ENCODE measurements at places on chromosomes 16 and 17.

DNA sequence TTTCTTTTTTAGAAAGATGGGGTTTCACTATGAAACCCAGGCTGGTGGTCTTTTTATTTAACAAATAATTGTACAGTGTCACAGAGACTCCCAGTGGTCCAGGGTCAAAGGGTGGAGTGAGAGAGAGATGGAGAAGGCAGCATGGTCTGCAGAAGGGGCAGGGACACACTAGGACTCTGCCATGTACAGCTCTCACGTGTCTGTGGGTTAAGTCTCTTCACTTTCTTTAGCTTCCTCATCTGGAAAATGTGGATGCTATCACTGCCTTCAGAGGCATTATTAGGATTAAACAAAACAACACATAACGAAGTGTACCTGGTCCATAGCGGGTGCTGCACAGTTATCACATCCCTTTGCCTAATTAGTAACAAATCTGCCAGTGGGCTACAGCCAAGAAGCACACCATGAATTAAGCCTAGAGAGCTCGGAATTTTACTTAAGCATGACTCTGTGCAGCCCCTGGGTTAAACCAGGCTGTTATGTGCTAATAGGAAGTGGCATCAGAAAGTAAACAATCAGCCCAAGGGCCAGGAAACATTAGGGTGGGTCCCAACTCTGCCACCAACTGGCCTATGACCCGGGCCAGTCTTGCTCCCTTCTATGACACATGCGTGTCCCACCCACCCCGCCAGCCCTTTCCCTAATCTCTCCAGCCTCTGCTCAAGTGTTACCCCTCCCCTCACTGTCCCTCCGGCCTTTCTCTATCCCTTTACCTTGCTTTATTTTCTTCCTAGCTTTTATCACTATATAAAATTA, 13.9 kb downstream of the TOP3A start:
- no peak for DNase-seq

- DNase-seq, result peak; percentile 60
Measured at GRCh38 chr17:82019690-82020571, 2.7 kb downstream of the CENPX start.

DNA sequence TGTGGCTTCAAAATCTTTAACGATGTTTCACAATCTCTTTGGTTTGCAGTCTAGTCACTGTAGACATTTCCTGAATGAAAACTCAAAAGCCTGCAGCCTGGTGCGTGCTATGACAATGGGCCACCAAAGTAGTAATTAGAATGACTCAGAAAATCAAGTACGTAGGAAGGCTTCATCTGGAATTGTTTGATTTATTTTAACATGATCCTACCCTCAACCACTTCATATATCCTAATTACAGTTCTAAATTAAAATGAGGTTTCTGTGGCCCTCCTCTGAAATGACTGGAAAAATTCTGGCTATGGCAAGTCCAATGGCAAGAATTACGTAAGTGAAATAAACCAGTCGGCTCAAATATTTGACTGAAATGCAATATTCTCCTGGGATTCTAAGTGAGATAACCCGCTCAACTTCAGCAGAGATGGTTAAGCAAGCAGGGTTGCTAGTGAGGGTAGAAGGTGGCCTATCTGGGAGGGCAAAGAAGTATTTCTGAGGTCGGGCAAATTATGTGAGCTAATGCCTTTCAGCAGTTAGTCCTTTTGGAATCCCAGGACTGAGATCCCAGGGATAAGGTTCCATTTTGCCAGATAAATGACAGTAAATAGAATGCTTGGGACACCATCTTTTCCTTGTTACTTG, 145.6 kb upstream of the MYOCD start:
- DNase-seq, result no peak

DNA sequence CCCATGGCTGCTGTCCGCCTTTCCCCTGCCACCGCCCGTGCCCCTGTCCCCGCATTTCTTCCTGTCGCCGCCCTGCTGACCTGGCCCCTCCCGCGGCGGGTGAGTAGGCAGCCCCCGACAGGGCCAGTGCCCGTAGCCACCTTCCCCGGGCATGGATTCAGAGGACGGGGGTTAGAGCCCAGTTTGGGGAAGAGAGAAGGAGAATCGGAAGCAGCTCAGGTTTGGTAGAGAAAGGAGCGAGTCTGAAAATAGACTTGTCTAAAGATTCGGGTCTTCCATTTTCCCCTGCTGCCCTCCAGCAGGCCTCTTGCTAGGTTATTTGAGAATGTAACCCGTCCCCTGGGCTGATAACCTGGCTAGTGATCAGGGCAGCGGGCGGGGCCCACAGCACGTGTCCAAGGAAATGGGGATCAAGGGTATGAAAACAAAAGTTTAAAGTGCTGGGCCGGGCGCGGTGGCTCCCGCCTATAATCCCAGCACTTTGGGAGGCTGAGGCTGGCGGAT, 7.9 kb upstream of the CLDN9 start:
- DNase-seq, result no peak

GRCh38 chr16:27239906-27240655, 28.5 kb downstream of the NSMCE1 start:
- no peak for DNase-seq

- DNase-seq, result no peak
Measured at GRCh38 chr17:57507828-57508227, 237.3 kb downstream of the CCDC182 start.

GRCh38 chr16:68194251-68194650, 41.7 kb downstream of the ESRP2 start:
- DNase-seq, result no peak

GRCh38 chr16:30660424-30661261, 2.4 kb downstream of the FBRS start:
- peak; percentile 71 for DNase-seq

GRCh38 chr16:87207509-87207908, 109.7 kb downstream of the C16orf95 start:
- no peak for DNase-seq

DNA sequence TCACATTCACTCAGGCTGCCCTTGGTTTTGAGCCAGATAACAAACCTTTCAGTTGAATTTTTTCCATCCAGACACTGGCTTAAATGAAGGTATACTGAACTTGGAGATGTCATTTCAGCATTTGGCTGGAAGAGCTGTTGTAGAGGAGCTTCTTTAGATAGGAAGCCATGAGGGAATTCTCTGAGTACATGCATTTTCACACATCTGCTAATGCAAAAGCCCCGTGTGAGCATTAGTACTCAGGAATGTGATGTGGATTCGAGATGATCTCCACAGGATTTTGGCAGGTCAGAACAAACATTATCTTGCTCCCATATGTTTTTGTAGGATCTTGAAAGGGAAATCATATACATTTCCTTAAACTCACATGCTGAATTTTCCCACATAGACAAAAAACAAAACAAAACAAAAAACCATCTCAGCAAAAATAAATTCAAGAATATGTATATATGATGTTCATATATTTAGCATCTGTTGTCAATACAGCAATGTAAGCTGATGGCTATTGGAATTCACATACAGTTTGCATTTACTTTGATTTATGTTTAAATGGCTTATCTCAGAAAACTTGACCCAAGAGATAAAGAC, 277.2 kb upstream of the TBX2 start:
- DNase-seq, result no peak

DNA sequence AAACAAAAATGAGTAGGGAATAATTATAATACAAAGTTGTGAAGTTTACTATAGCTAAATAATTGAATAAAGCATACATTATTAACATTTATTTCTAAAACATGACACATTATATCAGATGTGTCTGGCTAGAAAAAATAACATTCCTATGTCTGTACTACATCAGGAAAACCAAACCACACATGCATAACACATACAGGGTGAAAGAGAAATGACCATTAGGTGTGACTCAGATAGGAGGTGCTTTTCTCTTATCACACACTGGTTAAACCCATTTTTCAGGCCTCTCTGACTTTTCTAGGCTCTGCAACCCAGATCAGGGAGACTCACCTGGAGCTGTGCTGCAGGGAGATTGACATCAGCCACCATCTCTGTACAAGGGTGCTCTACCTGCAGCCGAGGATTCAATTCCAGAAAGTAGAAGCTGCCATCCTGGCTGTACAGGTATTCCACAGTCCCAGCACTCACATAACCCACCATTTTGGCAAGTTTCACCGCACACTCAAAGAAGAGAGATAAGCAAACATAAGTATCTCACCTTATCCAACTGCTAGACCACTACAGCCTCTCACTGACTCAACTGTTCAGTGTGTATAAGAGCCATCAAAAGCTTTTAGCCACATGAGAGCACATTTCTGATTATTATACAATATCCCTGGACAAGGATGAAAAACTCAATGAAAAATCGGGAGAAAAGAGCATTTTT, 116.6 kb upstream of the C17orf78 start:
- DNase-seq, result no peak

- no peak for DNase-seq
Measured at GRCh38 chr16:89555780-89556179, 4.7 kb upstream of the RPL13 start.

GRCh38 chr17:4788159-4788806, 481 bp upstream of the GLTPD2 start:
- no peak for DNase-seq

- no peak for DNase-seq
Measured at GRCh38 chr17:78241277-78242023, 10.0 kb downstream of the TMEM235 start.

GRCh38 chr17:861364-861763, 79.2 kb downstream of the MRM3 start:
- DNase-seq, result no peak

DNA sequence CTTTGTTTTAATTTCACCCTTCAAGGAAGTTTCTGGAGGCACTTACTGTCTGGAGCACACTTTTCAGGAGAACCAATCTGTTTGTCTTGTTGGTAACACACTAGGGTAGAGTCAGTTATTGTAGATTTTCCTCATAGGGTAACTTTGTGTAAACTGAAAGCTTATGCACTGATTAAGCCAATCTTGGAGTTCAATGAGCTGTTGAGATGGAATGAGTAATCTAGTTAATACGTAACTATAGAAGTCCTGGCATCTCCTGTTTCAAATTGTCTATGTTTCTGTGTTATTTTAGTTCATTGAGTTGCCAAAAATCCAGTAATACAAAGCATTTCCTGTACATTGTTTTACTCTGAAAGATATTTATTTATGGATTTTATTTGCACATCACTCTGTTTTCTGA, 111.6 kb upstream of the HAS3 start:
- no peak for DNase-seq

DNA sequence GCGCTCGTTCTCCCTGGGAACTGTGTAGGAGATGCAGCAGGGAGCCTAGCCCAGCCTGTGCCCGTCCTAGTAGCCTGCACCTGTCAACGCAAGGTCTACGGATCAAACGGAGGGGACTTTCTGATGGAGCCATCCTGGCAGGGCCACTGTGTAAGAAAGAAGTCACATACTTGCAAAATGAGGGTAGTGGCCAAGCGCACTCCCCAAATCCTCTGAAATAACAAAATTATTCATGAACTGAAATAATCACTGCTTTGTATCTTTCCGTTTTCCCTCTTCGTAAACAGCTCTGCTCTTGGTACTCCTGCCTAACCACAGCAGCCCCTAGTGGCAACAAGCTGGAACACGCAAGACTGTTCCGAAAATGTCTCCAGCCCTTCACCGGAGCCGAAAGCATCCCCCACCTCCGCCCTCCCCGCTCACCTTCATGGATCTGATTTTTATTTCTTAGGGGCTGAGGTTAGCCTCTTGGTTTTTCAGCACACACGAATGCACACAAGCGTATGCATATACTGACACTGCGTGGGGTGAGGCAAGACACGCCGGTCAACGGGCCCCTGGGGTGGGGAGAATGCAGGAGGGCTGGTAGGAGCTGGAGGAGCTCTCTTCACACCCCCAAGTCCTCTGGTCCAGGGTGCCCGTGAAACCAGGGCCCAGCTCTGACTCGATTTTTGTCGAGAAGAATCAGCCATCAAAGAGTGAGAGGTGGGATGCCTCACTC, 100.8 kb downstream of the ABCC12 start:
- no peak for DNase-seq

GRCh38 chr16:906296-906695, 64.5 kb downstream of the LMF1 start:
- DNase-seq, result no peak

DNA sequence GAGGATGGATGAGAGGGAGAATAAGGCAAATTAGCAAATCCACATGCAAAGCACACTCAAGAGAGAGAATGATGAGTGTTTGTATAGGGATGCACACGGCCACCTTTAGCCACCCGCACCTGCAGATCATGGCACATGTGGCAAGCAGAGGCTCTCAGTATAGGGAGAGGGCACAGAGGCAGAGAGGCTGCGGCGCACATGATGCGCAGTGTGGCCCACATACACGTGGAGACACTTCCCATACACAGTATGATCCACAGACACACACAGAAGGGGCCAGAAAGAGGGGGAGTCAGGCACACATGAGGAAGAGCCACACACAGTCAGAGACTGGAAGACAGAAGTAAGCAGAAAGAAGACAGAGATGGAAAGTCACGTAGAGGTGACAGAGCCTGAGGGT, 6.5 kb upstream of the CHD3 start:
- DNase-seq, result no peak

DNA sequence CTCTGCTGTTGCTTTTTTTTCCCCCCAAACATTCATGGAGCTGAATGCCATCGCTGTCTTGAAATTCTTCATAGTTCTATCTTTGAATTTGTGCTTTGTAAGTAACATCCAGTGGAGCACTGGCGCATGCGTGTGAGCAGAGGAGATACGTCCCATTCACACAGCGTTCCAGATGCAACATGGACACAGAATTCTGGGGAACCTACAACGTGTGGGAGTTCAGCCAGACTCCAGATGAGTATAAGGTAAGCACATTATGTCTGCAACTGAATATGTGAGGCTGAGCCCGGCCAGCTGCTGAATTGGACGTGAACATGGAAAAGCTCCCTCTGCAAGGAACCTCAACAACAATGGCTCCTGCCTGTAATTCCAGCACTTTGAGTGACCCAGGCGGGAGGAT, 4.3 kb upstream of the ATP1B2 start:
- no peak for DNase-seq

DNA sequence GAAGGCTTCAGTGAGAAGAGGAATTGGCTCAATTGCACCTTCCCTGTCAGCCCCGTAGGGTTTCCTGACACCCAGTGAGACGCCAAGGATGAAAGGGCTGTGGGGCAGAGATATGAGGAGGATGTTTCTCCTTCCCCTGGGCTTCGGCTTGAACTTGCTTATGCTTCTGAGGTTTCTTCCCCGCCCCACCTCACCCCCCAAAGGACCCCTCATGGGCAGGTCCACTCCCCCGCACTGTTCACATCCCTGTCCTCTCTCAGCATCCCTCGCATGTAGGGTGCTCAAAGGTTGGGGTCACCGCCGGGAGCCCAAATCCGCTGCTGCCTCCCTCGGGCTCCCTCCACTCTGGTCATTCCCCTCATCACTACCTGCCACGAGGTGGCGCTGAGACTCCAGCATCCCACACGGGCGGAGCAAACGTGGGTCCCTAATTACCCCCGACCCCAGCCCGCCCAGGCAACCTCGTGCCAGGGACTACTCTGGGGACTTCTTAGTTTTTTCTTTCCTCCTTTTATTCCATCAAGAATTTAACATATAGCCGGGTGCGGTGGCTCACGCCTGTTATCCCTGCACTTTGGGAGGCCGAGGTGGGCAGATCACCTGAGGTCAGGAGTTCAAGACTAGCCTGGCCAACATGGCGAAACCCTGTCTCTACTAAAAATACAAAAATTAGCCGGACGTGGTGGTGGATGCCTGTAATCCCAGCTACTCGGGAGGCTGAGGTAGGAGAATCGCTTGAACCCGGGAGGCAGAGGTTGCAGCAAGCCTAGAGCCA, 3.3 kb upstream of the TRARG1 start:
- DNase-seq, result peak; percentile 76

- DNase-seq, result no peak
Measured at GRCh38 chr16:29821643-29822115, 1.4 kb downstream of the MVP start.

- DNase-seq, result no peak
Measured at GRCh38 chr16:50831751-50832150, 89.9 kb downstream of the CYLD start.
